ENCODE measurements at places on chromosomes 7 and 10.

DNA sequence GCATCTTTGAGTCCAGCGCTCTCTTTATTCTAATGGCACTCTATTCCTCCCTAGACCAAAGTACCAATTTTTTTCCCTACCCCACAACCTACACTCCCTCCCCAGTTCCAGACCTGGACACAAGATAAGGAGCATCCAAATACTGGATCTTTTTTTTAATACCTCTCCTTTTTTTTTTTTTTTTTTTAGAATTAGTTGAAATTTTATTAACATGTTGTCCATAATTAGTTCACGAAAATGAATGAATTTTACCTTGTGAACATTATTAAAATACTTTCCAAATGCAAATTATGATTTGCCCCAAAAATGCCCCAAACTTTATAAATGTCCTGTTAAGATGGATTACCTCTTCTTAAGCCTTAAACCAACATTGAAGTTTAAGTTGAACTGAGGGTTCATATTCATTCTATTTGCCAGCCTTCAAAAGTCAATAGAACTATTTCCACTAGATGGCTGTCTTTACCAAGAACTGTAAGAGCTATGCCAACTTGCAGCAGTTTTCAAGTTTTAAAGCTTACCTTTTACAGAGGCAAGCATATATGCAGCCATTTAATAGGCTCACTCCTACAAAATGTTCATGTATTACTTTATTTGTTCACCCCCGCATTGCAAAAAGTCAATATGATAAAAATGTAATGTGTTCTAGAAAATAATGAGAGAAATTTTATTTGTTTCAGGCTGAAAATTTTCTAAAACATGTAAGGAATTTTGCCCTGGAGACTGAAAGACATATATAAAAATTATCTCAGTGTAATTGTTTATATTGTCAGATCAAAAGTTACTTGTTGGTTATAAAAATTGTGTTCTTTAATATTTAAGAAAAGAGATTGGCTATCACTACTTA is 39.7 kb upstream of the TNKS2 start:
- no peak for DNase-seq

DNA sequence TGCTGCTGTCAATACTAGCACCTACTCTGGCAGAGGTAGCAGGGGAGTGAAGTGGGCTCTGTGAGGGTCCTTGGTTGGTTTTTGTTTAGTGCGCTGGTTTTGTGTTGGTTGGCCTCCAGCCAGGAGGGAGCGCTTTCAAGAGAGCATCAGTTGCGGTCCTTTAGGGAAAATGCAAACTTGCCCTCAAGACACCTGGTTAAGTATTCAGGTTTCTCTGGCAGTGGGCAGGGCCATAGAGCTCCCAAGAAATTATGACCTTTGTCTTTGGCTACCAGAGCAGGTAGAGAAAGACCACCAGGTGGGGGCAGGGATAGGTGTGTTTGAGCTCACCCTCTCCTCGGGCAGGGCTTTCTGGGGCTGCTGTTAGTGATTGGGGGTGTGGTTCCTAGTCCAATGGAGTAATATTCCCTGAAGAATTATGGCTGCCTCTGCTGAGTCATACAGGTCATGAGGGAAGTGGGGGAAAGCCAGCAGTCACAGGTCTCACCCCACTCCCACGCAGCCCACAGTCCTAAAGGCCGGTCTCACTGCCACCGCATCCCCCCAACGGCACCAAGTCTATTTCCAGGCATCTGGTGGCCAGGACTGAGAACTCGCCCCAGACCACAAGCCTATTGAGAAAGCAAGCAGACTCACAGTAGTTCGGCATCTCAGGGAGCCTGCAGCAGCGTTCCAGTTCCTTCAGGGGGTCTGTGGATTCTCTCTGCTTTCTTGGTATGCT is 280.5 kb downstream of the SFMBT2 start:
- no peak for DNase-seq

DNA sequence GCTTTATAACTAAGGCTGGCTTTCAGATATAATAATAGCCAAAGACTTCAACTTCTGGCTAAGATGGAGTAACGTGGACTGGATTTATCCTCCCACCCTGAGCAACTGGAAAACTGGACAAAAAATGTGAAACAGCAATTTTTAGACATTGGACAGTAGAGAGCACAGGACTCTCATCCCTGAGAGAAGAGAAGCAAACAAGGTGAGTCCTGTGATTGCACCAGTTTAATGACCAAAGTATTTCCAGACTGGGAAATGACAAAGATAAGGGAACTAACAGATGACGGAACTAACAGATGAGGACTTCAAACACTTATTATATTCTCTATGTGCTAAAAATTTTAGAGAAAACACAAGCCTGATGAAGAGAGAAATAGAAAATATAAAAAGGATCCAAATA is 175.7 kb upstream of the SLC25A13 start:
- DNase-seq: no peak

GRCh38 chr7:151511270-151511669 is 8.4 kb downstream of the RHEB start:
- no peak for DNase-seq

- DNase-seq: no peak
These were observed 185.3 kb downstream of the RPS24 start for GRCh38 chr10:78218798-78219490.

Measured in activated T-cell treated with anti-CD3 and anti-CD28 coated beads, Interleukin-2, amount 50 U/mL, for 48 hours (primary cell).